ENCODE measurements at places on chromosomes 3 and 15.
A peak's percentile ranks its signal among the peaks of the same experiment; 100 is the strongest.

GRCh38 chr3:30612437-30613132 lies 6.2 kb downstream of the TGFBR2 start:
- H3K4me1 ChIP-seq: peaks cover 33% of the 10 kb centered on the region
- no peaks in the 10 kb centered on the region for H3K36me3 ChIP-seq
- H3K4me3 ChIP-seq: no peak overlapping the region
- H3K27me3 ChIP-seq: no peaks in the 10 kb centered on the region

DNA sequence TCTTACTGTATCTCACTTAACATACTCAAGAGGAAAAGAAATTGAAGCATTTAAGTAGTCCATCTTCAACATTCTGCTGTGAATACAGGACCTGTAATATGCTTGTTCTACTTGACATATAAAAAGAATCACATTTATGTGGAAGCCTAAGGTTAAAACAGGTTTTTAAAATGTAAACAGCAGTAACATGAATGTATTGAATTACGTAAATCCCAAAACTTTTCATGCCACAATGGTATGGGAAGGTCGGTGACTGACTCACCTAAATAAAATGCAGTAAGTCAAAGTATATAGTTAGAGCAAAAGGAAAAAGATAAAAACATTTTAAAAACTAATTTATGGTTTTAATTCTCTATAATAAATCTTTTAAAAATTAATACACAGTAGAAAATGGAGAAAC lies 115.7 kb upstream of the TJP1 start:
- H3K36me3 ChIP-seq: no peaks in the 10 kb centered on the region
- DNase-seq: peak; percentile 61
- H3K4me1 ChIP-seq: peaks cover 26% of the 10 kb centered on the region
- H3K27ac ChIP-seq: peak overlapping the region; percentile 32

- peaks cover 19% of the 10 kb centered on the region for H3K36me3 ChIP-seq
- H3K27ac ChIP-seq: peak overlapping the region; percentile 35
- peaks cover 54% of the 10 kb centered on the region for H3K4me1 ChIP-seq
- H3K27me3 ChIP-seq: no peaks in the 10 kb centered on the region
- peak; percentile 72 for DNase-seq
- H3K4me3 ChIP-seq: no peak overlapping the region
Observed at GRCh38 chr3:172125963-172126457, 86.6 kb downstream of the FNDC3B start.

DNA sequence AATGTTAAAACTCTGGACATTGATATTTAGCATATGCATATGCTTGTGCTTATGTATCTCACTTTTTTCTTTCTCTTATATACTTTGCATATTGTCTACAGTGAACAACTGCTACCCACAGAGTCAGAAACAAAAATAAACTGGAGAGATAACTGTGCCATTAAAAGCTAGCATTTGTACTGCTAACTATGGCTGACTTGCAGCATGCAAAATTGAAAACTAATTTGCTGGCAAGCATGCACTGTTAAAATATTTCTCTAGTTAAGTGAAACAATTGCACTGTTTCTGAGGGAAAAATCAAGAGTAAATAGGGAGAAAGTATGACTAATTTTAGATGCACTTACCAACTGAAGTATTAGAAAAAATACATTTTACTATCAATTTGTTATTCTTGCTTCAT lies 177.8 kb downstream of the CBLB start:
- no peak overlapping the region for H3K4me3 ChIP-seq
- H3K27ac ChIP-seq: no peak overlapping the region
- H3K4me1 ChIP-seq: no peaks in the 10 kb centered on the region
- DNase-seq: peak; percentile 15
- H3K36me3 ChIP-seq: peaks cover 14% of the 10 kb centered on the region

GRCh38 chr3:109023656-109024254 lies 70.1 kb upstream of the GUCA1C start:
- H3K27me3 ChIP-seq: no peaks in the 10 kb centered on the region
- H3K27ac ChIP-seq: no peak overlapping the region
- peak; percentile 25 for DNase-seq

All from astrocyte (in vitro differentiated cells and primary cell).